Suprapubic skin (tissue), 4 donors: ENCODE measurements at places on chromosomes 5 and 9.

- no peak for DNase-seq
These were observed 1.4 kb downstream of the GDA start for GRCh38 chr9:72150661-72151060.

DNA sequence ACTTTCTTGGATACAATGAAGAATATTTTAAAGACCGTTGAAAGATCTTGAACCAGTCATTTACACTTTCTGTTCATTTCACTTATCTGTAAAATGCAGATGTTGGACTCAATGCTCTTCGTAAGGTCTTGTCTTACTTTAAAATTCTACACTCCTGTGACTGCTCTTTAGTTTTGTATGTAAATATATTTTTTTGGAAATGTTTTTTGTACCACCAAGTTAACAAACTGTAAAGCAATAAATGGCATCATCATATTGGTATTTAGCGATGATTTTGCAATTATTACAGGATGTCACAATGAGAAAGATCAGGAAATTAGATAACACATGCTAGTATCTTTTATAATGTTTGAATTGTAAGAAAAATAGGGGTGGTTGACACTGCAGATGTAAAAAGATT lies 80.8 kb upstream of the GNAQ start:
- DNase-seq = no peak

GRCh38 chr9:29796291-29796952 lies 2223.1 kb upstream of the C9orf72 start:
- DNase-seq = no peak

DNA sequence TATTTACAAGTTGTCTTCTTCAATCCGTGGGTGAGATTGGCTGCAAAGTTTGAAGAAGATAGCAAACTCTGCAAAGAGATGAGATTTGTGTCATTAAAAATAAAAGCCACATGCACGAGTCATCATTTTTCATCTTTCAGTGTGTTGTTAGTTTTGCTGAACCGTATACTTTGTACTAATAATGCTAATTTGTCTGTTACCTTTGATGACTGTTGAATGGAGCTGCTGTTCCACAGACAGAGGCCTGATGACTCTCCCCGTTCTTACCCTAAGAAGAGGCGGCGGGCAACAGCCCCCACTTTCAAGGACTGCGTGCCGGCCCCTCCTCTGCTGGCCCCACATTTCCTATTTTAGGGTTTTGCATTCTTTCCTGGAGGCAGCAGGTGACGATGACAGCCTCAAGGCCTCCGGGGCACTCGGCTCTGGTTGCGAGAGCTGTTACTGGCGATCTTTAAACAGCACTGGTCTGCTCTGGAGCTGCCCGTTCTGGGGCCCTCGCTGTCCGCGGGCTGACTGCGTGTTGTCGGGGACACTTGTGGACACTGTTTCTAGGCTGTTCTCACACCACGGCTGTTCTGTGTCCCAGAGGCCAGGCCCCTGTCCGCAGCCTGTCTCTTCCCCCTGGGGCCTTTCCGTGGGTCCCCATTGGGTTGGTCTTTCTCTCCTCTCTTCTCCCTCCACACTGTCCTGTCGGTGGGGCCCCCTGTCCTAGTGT lies 35.1 kb downstream of the NDUFS6 start:
- no peak for DNase-seq

GRCh38 chr5:178332210-178332641 lies 99.6 kb upstream of the PHYKPL start:
- DNase-seq = no peak
